ENCODE measurements at places on chromosomes 7 and 10.
A peak's percentile ranks its signal among the peaks of the same experiment; 100 is the strongest.

DNA sequence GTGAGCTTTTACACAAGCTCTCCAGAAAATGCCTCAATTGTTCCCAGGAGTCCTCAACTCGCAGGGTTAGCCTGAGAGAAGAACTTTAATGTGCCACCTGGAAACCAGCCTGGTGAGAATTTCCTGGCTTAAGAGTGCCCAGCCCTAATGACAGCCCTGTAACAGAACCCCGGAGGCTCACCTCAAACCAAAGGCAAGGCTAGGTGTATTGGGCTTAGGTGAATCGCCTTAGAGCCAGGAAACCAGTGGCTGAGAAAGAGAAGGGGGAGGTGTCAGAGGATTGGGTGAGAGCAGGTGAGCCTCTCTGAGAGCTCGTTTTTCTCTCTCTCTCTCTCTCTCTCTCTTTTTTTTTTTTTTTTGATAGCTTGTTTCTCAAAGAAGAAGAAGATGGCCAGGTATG lies 7.3 kb downstream of the OCM2 start:
- DNase-seq = no peak

DNA sequence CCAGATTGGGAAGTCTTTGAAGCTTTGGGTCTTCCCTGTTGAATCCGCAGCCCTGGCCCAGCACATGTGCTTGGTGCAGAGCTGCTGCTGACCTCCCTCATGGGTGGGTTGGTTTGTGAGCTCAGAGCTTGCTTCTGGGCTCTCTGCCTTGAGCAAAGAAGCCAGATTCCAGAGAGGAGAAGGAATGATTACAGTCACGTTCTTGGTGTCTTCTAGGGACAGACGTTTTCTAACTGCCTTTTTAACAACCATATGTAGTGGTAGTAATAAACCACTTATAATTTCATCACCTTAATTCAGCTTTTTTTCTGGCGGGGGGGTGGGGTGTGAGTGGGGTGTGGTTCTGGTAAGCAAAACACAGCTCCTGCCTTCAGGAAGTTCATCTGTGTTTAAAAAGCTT lies 39.5 kb downstream of the LRMDA start:
- no peak for DNase-seq

- DNase-seq = peak; percentile 21
Measured at GRCh38 chr10:33653584-33654367, 319.3 kb upstream of the NRP1 start.

GRCh38 chr10:33487014-33487776 lies 152.7 kb upstream of the NRP1 start:
- no peak for DNase-seq

- DNase-seq = no peak
Measured at GRCh38 chr7:98366562-98366938, 34.3 kb downstream of the BAIAP2L1 start.

- no peak for DNase-seq
Measured at GRCh38 chr7:22765609-22766008, 38.6 kb downstream of the IL6 start.

- no peak for DNase-seq
Measured at GRCh38 chr7:142868986-142869415, 14.1 kb downstream of the EPHB6 start.

DNA sequence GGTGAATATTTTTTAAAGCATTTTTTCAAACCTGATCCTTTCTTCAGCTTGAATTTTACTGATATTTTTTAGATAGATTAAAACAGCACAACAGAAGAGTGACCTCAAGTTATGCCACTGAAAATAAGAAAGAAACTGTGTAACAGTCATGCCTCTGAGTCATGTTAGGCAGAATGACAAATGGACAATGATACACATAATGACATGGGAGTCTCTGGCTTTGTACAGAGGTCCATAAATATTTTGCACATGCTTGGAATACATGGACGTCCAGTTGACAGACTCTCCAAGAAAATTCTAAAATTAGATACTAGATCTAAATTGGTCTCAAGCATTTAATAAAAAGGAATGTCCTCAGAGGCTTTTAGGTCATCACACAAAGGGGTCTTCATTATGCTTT lies 21.9 kb upstream of the SEMA3A start:
- no peak for DNase-seq

DNA sequence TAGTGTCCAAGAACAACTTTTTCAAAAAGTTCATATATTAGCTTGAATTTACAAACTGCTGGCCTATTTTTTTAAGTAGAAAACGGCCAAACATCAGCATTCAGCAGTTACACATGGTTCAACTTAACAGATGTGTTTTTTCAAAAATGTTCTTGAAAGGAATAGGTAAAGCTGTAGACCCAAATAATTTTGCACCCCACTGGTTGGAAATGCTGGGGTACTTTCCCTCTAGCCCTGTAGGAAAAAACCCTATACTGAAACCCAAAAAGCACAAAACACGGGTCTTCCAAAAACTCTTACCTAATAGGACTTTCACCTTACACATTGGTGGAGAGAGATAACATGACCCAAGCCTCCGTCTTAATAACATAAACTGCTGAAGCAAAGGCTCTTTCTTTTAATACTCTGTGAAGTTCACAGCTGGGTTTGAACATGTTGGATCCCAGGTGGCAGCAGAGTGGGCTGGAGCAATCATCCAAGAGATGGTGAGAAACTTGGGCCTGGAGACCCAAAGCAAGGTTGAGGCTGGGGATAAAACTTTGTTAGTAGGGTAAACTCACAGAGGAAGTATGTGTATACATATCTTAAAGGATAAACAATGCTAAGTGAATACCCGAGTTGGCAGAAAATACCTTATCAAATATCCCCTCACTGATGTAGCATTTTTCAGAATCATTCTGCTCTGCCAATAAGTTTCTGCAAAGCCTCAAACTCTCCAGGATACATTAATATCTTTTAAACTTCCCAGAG lies 629 bp upstream of the DNAJC9 start:
- DNase-seq = no peak

- no peak for DNase-seq
Measured at GRCh38 chr10:43170491-43170890, 32.2 kb downstream of the CSGALNACT2 start.
